ENCODE measurements at places on chromosomes 6 and 20.

GRCh38 chr6:119517428-119517827, 167.9 kb upstream of the MAN1A1 start:
- DNase-seq = no peak

DNA sequence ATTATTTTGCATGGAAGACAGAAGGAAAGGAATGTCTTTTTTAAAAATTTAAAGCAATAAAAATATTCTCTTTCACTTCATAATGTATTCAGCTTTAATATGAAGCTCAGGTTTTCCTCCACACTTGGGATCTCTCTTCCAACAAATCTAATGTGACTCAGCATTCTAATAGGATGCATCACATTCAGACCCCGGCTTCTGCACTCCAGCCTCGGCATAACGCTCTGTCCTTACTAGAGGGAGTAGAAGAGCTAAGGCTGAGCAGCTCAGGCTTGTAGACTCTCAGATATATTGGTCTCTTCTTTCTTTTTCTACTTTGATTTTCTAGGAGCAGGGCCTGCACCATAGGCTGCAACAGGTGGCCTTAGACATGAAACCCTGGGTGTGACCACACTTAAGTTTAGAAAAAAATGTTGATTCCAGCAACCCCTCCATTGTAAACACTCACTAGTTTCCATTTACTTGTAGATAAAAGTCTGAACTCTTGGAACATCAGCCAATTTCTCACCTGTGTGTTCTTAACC, 161.7 kb downstream of the PAK5 start:
- DNase-seq = no peak

- peak; percentile 49 for DNase-seq
Observed at GRCh38 chr20:37902504-37903313, at the start of gene VSTM2L. VSTM2L (plus strand) TSS chr20:37903127; CDS start chr20:37903351, 224 bp downstream.

GRCh38 chr6:36428911-36429310, 13.7 kb downstream of the PXT1 start:
- no peak for DNase-seq

GRCh38 chr20:19205981-19206396, 6.5 kb upstream of the SLC24A3 start:
- peak; percentile 57 for DNase-seq

DNA sequence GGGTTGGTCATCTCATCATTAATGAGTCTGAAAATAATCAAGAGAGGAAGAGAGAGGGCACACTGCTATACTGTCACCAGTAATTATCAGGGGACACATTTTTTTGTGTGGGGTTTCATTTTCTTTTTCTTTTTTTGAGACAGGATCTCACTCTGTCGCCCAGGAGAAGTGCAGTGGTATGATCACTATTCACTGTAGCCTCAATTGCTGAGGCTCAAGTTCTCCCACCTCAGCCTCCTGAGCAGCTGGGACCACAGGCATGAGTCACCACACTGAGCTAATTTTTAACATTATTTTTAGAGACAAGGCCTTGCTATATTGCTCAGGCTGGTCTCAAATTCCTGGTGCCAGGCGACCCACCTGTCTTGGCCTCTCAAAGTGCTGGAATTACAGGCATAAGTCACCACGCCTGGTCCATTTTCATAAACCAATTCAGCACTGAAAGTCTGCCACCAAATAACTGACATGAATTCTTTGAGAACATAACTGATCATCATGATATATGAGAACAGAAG, 43.3 kb downstream of the EPHA7 start:
- no peak for DNase-seq

DNA sequence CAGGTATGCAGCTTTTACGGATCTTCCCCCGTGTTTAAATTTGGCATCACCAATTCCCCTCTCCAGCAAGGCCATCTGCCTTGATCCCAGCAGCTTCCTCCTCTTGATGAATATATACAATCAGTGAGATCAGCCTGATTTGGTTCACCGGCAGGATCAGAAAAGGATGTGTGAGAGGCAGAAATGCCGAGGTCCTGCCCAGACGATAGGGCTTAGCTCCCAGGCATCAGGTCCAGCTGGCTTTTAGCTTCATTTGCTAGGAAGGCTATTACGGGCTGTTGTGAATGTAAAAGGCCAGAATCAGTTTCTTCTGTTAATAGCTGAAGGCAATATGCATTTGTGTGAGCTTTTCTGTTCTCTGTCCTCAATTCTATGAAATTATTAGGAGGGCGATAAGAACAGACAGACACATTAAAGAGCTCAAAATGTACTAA, 372.8 kb downstream of the BTBD9 start:
- no peak for DNase-seq

DNA sequence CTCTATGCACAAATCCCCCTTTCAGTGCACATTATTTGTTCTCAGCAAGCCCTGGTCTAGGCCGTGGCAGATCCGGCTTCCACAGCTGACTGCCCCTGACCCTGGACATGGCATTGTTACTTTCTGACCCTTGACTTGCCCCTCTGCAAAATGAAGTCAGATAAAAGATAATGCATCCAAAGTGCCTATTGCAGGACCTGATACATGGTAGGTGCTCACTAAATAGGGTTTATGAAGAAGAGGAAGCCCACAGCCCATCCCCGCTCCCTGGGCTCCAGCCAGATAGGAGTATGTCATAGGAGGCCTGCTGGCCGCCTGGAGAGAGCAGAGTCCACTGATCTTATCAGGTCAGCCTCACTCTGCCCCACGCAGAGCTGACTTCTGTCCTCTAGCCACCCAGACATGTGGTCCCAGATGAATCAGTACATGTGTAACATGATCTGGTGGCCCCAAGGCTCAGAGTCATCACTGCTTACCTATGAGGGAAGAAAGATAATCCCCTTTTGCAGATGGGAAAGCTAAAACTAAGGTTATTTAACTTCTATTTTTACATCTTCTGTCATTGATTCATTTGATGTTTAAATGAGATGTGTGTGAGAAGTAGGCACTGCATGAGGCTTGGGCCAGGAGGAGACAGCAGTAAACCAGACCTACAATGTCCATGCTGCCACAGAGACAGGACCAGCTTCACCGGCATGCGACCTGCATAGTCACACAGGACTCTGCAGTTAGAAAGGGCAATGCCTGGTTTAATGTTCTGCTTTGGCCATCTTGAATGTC, 20.4 kb downstream of the MAFB start:
- peak; percentile 49 for DNase-seq

DNA sequence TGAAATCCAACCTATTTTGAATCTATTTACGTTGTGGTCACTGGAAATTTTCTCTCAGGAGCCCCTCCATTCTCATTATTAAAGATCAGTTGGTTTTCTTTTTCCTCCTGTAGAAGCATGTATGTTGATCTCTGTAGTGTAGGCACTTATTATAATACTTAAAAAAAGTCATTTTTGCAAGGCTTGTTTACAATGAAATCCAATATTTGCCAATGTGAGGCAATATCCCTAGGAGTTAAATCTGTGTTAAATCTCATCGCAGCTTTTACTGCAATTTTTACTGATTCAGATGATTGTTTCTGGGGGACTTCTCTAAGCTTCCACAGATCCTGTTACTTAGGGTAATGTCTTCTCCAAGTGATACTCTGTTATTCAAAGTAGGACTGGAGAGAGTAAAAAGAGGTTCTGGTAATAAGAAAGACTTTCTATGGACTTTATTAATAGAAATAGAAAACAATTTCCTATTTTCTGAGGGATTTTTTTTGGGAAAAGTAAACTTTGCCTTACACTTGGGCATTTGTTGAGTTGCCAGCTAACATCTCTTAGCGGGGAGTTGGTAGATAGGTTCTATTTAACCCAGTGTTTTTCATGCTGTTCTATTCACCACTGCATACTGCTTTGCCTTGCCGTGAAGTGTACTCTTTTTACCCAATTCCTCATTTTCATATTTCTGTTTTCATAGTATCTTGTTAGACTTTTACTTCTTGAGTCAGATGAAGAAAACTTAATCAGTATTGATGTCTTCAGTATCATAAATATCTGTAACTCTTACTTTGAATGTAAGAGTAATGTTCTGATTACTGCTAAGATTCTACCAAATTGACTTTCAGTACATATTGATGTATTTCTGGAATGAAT, 48.6 kb downstream of the CDKAL1 start:
- DNase-seq = no peak

- DNase-seq = peak; percentile 32
Observed at GRCh38 chr6:38352636-38353035, 287.1 kb downstream of the BTBD9 start.

DNA sequence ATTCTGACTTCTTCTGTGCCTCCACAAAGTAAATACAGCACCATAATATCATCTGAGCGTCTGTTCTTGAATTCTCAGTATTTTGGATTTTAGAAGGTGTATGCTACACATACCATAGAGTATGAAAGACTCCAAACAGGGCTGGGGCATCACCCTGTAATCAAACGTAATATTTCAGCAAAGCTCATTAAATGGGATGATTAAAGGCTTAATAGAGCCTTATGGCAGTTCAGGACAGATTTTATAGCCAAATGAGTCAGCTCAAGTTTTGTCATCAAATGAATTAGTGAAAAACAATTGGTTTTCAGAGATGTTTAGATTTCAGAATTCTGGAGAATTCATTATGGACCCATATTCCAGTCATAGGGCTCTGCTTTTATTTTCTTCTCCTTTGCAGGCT, 68.9 kb downstream of the TULP4 start:
- DNase-seq = peak; percentile 20

- no peak for DNase-seq
Observed at GRCh38 chr20:62843656-62844055, 18.0 kb downstream of the TCFL5 start.

- DNase-seq = no peak
Observed at GRCh38 chr20:47727170-47727880, 58.0 kb downstream of the SULF2 start.

GRCh38 chr6:6543181-6543879, 45.2 kb upstream of the LY86 start:
- no peak for DNase-seq

GRCh38 chr6:160222491-160222890, 36.1 kb downstream of the SLC22A2 start:
- DNase-seq = no peak

DNA sequence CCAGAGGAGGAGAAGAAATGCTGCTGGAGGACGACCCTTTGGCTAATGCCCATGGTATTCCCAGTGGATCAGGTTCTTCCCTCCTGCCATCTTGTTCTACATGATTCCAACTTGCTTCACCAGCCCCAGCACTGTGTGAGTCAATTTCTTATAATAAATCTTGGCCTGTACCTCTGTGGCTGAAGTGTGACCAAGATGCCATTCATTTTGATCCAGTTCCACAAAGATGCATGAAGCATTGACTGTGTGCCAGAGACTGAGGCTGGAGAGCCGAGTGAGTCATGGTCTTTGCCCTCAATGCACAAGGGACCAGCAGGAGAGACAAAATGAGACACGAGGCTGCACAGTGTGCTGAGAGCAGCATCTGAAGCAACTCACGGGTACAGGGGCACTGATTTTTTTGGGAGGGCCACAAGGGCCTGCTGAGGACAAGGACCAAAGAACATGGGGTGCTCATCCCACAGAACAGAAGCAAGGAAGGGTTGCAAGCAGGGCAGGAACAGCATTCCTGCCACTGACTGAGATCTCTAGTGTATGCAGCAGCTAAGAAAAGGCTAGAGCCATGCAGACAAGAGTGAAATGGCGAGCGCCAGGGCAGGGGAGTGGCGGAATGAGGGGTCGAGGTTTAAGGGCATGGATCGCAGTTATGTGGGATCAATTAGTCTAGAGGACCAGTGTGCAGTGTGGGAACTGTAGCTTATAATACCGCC, 207.0 kb downstream of the THBS2 start:
- peak; percentile 89 for DNase-seq

DNA sequence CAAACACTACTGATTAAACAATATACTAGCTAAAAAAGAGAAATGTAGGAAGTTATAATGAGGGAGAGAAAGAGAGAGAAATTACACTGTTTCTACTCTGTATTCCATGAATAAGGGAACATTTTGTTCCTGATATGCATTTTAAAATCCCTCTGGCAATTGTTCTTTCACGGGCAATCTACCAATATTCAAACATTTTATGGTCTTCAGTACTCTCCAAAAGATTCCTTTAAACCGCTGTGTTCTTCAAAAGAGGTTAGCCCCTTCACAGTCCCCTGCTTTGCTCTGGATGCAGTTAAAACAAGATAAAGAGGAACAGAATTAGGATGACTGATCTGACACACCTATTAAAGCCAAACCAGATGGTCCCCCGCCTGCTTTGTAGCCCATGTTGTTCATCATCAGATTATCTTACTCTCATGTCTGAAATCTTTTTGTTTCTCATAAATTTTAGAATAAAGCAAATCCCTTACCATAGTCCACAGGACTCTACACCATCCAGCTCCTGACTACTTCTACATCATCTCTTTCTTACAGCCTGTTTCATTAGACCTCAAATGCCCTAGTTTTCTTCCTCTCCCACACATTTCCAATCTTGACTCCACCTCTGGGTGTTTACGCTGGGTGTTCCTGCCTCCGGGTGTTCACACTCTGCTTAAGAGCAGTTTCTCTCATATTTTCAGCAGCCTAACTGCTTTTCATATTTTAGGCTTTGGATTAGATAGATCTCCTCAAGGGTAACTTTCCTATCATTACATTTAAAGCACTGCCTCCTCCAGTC, 399.7 kb downstream of the COL12A1 start:
- DNase-seq = no peak

DNA sequence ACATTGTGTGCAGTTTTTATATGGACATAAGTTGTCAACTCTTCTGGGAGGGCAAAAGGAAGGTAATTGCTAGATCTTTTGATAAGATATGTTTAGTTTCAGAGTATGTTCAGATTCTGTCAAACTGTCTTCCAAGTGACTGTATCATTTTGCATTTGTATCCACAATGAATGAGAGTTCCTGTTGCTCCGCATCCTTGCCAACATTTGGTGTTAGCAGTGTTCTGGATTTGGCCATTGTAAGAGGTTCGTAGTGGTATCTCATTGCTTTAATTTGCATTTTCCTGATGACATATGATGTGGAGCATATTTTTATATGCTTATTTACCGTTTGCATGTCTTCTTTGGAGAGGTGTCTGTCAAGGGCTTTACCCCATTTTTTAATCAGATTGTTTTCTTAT, 150.2 kb downstream of the CDKAL1 start:
- no peak for DNase-seq

DNA sequence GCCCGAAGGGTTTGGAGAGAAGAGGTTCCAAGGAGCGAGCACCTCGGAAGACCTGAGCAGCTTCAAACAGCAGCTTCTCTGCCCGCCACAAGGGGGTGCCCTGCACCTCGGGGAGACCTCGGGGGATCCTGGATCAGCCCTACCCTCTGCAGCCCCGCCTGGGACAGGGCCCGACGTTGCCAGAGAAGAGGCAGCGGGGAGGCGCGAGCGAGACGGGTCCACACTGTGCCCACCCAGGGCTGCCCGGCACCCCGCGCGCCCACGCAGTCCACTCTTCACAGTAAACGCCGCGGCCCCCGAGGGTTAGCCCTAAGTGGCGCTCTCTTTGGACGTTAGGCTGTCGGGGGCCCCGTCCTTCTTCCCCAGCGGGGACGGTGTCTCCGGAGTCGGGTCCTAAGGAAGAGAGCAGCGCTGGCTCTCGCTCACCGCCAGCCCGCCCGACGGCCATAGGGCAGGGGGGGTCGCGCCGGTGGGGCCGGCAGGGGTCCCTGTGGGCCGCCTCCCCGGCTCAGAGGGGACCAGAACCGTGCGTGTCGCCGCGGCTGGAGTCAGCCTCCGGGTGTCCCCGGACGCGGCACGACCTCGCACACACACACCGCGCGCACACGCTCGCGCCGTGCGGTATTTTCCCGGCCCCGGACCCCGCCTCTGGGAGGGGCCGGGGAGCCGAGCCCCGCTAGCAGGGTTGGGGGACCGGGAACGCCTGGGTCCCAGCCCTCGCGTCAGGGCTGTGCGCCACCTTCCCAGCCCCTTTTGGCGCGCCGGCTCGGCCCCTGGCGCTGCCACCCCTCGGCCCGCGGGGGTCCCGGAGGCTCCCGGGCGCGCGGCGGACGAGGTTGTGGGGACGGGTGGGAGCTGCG, 929 bp downstream of the CDH22 start:
- peak; percentile 51 for DNase-seq

GRCh38 chr6:127182501-127182900, 64.0 kb downstream of the RSPO3 start:
- peak; percentile 41 for DNase-seq

- no peak for DNase-seq
Observed at GRCh38 chr6:153083869-153084268, 47.2 kb downstream of the RGS17 start.

Measured in EL (cell line).